NCI-H1694 (cell line): ENCODE measurements at places on chromosomes 11 and 22.

GRCh38 chr11:59691156-59691555 lies 22.3 kb upstream of the PATL1 start:
- DNase-seq = no peak

DNA sequence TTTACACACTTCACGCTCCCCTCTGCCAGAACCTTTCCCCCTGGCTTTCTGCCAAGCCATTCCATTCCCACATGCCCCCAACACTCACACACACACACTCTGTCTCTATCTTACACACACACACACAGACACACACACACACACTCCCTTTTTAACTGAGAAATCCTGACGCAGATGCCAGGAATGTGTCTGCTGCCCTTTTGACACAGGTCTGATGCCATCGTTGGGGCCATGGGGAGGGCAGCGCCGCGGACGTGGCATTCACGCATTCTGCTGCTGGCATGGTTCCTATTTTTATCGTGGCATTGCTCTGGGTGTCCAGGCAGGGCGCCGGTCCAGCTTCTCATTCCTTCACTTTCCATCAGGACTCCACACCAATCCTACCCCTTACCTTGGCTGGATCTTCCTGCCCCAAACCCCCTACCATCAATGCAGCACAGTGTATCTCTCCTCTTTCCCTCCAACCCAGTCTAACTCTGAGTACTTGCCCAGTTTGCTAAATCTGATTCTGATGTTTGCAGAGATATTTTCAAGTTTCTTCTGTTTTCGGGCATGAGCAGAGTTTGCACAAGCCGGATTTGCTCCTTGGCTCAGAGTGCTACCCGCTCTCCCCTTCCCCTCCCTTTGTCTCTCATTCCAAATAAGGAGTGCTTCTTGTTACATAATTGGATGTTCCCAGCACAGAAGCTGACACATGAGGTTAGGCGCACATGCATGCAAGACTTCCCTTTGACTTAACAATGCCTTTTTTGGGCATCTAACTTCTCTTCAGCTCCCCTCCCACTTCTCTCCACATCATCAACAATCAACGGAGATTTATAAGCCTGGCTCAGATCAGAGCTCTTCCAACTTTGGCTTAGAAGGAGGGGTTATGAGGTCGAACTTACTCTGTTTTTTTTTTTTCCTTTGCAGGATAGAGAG lies 18.8 kb downstream of the SNX19 start:
- no peak for DNase-seq

GRCh38 chr11:65112546-65113360 lies 1.1 kb downstream of the TM7SF2 start:
- DNase-seq = peak; percentile 29

DNA sequence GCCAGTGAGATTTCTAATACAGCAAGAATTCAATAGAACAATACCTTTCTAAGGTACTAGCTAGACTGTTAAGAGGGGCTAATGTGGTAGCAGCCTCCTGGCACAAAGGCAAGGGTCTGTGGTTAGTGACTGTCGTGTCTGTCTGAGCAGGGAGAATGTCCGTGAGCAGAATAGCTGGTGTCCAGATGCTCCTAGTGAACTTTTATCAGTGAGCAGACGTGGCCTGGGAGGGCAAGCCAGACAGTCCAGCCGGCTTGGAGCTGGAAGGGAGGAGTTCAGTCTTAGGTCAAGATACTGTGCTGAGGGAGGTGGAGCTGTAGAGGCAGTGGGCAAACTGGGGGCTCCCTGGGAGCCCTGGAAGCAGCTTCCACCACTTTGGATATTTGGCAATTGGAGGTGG lies 138.6 kb downstream of the TEAD1 start:
- no peak for DNase-seq

GRCh38 chr11:1481861-1482441 lies 4.6 kb downstream of the MOB2 start:
- DNase-seq = no peak

GRCh38 chr22:19866665-19867009 lies 12.0 kb upstream of the GNB1L start:
- DNase-seq = no peak
